ENCODE measurements at places on chromosomes 2 and 18. TPM values are rescaled to one million over a fixed set of nuclear protein-coding genes. Genes with fewer than 3 reads are reported as not detected.
A peak's percentile ranks its signal among the peaks of the same experiment; 100 is the strongest.

Gene METAP1D
- total RNA-seq: 5.1 TPM

GRCh38 chr2:233492751-233493150, 73.8 kb downstream of the USP40 start:
- no peak overlapping the region for H3K4me3 ChIP-seq
- peaks cover 3% of the 10 kb centered on the region for H3K4me1 ChIP-seq
- DNase-seq: no peak
- H3K27me3 ChIP-seq: no peaks in the 10 kb centered on the region
- H3K27ac ChIP-seq: no peak overlapping the region

DNA sequence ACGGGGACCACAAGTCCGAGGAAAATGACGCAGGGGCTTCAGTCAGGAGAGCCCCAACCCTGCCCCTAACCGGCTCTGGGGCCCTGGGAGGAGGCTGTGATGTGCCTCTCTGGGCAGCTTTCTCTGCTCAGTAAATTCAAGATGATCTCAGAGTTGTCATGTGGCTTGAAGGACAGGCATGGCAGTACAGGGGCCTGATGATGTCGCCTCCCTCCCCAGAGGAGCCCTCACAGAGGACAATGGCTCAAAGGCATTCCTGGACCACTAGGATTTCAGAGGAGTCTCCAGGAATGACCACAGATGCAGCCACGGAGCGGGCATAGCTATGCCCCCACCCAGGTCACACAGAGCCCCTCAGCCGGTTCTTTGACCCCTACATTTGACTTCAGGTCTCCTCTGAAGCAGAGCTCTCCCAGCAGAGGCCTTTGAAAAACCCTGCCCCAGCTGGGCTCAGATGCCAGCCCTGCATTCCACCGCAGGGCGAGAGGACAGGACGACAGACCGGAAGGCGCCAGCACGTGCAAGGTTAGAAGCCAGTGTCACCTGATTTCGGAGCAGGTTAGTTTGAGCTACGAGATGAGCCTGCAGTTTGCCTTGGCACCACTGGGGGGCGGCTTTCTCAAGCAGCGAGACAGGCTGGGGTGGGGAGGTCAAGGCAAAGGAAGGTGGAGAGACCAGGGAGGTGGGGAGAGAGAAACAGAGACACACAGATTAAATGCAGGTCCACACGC, 39.2 kb downstream of the BIN1 start:
- H3K4me1 ChIP-seq: 0 out of 2 replicates have a peak, but pooled peaks cover 5% of the 10 kb centered on the region
- H3K4me3 ChIP-seq: no peak overlapping the region
- H3K27me3 ChIP-seq: no peaks in the 10 kb centered on the region
- peak; percentile 80 for DNase-seq
- no peak overlapping the region for H3K27ac ChIP-seq

Gene ACMSD
- not detected for total RNA-seq

DNA sequence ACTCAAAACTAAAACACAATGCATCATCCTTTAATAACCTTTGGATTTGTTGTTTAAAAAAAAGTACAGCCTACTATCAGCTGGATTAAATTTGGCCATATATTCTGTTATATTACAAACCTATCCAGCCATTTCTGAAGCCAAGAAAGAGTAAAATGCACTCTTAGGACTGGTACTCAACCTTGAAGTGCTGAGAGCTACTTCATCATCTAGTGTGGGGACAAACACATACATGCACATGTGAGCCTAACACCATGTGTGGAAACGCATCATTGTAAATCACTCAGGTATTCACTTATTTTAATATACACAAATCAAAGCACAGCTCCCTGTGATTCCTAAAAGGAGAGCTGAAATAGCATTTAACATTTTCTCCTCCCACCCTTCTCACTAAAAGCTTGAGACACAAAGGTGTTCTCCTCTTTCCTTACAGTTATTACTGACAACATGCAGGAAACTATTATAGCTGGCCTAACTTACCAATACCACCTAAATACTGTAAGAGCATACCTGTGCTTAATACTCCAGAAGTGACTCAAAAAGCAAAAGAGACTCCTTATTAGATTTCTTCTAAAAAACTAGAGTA, 7.5 kb downstream of the BAZ2B start:
- DNase-seq: no peak
- H3K4me3 ChIP-seq: no peak overlapping the region
- H3K27me3 ChIP-seq: no peaks in the 10 kb centered on the region

GRCh38 chr2:128069769-128070168, 21.2 kb upstream of the UGGT1 start:
- no peaks in the 10 kb centered on the region for H3K27me3 ChIP-seq
- no peak overlapping the region for H3K27ac ChIP-seq
